ENCODE measurements at places on chromosomes 6 and 20.

- DNase-seq, result no peak
These were observed 1042.9 kb upstream of the EPHA7 start for GRCh38 chr6:94462231-94462630.

- no peak for DNase-seq
These were observed 11.5 kb upstream of the C6orf132 start for GRCh38 chr6:42153921-42154320.

DNA sequence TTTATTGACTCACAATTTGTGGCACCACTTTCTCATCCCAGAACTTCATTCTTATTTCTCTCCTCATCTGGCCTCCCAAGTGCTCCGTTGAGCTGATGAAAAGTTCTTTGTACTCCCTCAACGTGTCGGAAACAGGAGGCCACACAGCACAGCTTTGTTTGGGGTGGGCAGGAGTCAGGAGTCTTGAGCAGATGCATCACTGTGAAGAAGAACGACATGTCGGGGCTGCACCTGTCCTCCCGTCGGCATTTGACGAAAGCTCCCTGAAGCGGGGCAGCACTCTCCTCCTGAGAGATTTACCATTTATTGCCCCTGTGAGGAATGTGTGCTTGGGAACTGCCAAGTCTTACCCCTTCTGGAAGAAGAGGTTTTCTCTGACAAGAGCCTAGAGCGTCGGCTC, 28.1 kb downstream of the TAF8 start:
- no peak for DNase-seq

GRCh38 chr20:13174402-13174801, 46.7 kb upstream of the ISM1 start:
- DNase-seq, result no peak

DNA sequence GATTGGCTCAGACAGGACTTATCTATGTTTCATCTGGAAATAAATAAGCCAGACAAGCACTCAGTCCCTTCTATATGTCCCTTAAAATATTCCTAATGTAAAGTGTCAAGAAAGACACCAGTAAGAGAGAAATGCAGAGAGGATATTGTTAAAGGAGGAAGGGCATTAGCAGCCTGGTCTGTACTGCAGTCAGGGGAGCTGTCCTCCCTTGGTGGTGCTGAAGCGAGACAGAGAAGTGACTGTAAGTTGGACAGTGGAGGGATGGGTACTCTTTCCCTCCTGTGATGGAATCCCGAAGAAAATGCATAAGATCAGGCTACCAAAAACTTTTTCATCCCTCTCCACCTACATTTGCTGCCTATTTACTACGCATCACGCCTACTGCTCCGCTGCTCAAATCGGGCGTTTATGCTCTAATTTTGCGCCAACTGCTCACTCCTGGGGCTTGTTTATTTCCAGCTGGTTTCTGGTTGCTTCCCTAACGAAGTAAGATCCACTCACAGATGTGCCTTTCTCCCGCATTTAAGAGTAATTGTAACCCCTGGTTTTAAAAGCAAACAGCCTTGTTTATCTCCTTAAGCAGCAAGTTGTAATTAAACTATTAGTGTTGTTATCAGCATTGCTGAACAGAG, 35.2 kb downstream of the PHACTR1 start:
- DNase-seq, result peak; percentile 53

DNA sequence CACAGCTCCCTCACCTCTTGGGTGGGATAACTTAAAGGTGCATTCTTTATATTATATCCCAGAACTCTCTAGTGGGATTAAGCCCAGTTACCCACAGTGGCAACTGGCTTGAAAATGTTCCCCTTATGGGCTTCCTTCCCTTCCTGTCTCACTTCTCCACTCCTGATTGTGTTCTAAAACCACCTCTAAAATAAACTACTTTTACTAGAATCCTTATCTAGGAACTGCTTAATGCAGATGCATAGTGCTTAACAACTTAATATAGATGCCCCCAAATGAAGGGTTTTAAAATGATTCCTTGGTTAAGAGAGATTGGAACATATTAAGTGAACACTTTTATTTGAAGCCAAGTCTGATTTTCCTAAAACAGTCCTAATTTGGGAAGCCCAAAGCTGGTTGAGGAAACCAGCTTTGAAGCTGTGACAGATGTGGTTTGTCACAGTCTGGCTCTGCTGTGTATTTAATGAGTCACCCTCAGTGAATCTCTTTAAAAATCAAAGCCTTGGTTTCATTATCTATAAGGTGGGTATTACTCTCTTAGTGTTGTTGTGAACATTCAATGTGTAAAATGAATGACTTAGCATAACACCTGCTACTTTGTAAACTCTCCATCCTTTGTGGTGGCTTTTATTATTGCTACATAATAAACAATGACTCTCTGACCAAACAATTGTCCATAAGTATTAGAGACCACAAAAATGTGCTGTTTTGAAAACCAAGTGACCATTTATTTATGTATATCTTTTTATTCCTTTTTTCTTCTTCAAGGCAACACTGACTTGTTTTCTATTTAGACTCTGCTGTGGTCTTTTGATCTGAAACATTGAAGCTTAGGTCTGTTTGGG, 24.4 kb downstream of the PLCB1 start:
- no peak for DNase-seq

GRCh38 chr20:47653869-47654268, 131.4 kb downstream of the SULF2 start:
- DNase-seq, result no peak
